ENCODE measurements at places on chromosomes 5 and 9.

GRCh38 chr5:21807953-21808352 is 1045.2 kb downstream of the CDH12 start:
- no peak for DNase-seq

DNA sequence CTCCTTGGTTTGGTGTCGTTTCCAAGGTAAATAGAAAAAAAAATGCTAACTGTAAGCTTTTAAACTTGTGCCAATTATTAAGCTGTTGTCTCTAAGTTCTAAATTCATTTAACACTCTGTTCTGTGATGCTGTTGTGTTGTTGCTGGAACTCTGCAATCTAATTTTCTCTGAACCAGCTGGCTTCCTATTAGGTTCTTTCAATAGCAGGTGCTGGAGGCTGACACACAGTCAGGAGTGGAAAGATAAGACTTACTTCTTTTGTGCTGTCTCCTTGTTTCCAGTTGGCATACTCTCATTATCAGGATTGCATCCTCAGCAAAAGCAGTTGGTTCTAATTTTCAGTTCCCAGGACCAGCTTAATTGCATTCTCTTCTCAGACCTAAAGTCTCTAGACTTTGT is 1252.6 kb upstream of the NUDT12 start:
- DNase-seq, result no peak

DNA sequence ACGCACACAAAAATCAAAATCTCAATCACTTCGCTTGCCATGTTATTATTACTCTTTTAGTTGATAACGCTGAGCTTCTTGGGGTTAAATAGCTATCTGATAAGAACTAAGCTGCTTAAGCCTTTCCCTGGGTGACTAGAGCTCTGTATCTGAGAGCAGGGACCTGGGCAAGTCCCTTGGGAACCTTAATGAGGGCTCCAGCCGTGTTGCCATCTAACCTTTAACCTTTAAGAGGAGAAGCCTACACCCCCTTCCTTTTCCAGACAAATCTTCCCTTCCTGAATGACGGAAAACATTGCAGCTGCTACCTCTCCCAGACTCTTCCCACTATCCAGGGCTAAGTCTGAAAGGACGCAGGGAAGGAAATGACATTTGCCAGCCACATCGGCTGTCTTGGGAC is 216.5 kb upstream of the RAI14 start:
- DNase-seq, result no peak

DNA sequence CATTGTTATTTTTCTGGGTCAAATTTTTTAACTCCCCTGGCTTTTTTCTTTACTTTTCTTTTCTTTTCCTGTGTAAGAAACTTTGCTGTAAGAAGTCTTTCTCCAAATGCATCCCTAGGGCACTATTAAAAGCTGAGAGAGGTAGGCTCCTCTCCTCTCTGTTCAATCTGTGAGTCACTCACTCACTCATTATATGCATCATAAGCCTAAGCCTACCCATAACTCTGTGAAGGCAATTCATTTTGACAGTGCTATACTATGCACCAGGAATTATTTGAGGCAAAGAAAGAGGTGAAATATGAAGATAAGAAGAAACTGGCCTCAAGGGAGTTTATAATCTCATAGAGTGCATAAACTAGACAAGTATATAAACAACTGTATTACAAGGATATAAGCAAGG is 67.9 kb upstream of the PRR16 start:
- DNase-seq, result no peak
